ENCODE measurements at places on chromosomes 7 and 10.
A peak's percentile ranks its signal among the peaks of the same experiment; 100 is the strongest.

GRCh38 chr10:131688304-131688703 is 212.5 kb upstream of the PPP2R2D start:
- no peak for DNase-seq

GRCh38 chr10:31932838-31933237 is 4.2 kb upstream of the ARHGAP12 start:
- no peak for DNase-seq

- DNase-seq, result peak; percentile 33
These were observed 1.3 kb downstream of the UBN2 start for GRCh38 chr7:139232377-139232717.

GRCh38 chr10:100800931-100801330 is 55.5 kb downstream of the PAX2 start:
- DNase-seq, result no peak

GRCh38 chr7:35694784-35695472 is at the start of gene HERPUD2:
Gene HERPUD2 (minus strand): TSS chr7:35695135. CDS start chr7:35694330, 805 bp downstream.
- DNase-seq, result peak; percentile 92
